ENCODE measurements at places on chromosomes 6 and 20.
A peak's percentile ranks its signal among the peaks of the same experiment; 100 is the strongest.

GRCh38 chr6:21587961-21588480 lies 5.5 kb upstream of the SOX4 start:
- DNase-seq = no peak

GRCh38 chr6:126181173-126181741 lies 158.7 kb upstream of the CENPW start:
- DNase-seq = no peak

DNA sequence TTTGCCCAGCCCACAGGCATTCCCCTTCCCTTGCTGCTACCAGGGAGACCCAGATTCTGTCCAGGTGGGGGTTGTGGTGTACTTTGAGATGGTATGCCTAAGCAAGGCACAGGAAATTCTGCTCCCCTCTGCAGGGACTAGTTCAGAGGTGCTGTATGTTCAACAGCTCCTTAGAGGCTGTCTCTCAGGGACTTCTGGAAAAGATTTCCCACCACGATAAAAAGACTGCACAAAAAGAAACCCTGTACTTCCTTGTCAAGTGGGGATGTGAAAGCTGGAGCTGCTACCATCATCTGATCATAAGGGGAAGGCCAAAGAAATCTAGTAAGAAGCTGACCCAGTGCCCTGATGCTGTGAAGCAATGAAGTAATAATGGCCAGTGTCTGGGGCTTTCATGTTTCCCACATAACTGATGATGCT lies 51.5 kb upstream of the SMIM29 start:
- no peak for DNase-seq

GRCh38 chr6:81384921-81385320 lies 367.6 kb downstream of the TENT5A start:
- no peak for DNase-seq

- no peak for DNase-seq
Measured at GRCh38 chr20:32036716-32037485, 15.1 kb upstream of the HCK start.

- DNase-seq = peak; percentile 62
Measured at GRCh38 chr6:43803055-43803782, 33.2 kb downstream of the VEGFA start.

- DNase-seq = no peak
Measured at GRCh38 chr6:148523551-148523950, 180.9 kb downstream of the SASH1 start.

- DNase-seq = no peak
Measured at GRCh38 chr6:38612143-38612965, 27.4 kb downstream of the BTBD9 start.

DNA sequence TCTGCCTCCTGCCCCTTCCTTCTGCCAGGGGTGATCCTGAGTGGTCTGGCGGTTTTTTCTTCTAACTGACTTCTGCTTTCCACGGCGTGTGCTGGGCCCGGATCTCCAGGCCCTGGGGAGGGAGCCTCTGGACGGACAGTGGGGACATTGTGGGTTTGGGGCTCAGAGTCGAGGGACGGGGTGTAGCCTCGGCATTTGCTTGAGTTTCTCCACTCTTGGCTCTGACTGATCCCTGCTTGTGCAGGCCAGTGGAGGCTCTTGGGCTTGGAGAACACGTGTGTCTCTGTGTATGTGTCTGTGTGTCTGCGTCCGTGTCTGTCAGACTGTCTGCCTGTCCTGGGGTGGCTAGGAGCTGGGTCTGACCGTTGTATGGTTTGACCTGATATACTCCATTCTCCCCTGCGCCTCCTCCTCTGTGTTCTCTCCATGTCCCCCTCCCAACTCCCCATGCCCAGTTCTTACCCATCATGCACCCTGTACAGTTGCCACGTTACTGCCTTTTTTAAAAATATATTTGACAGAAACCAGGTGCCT lies 10.2 kb downstream of the SLC29A1 start:
- no peak for DNase-seq

GRCh38 chr6:6460416-6460815 lies 128.1 kb upstream of the LY86 start:
- DNase-seq = no peak

- DNase-seq = no peak
Measured at GRCh38 chr6:44304282-44305199, 8.6 kb downstream of the AARS2 start.

GRCh38 chr6:13517116-13517515 lies 29.7 kb upstream of the GFOD1 start:
- DNase-seq = no peak

DNA sequence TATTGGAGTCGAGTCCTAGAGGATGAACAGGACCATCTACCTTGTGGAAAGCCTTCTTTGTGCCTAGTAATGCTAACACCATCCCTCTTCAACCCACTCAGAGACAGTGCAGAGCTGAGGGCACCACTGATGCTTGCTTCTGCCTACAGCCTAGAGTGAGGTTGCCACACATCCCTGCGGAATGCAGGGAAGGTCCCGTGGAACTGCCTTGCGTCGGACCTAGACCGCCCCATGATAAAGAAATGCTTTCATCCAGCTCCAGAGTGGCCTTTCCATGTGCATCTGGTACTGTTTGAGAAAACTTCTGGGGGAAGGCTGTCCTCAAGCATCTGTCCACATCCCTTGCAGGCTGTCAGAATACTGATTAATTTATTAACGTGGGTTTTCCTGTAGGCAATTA lies 168.4 kb downstream of the PHACTR1 start:
- no peak for DNase-seq

DNA sequence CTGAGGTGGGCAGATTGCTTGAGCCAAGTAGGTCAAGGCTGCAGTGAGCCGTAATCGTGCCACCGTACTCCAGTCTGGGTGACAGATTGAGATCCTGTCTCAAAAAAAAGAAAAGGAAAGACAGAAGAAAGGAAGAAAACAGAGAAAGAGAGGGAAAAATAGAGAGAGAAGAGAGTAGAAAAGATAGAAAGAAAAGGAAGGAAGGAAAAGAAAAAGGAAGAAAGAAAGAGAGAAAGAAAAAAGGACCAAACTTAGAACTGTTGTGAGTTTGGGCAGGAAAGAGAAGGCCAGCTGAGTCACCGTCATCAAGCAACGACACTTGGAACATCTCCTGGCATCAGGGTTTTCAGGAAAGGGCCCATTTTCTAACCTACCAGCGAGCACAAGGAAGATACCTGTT lies 96.0 kb upstream of the AKAP12 start:
- no peak for DNase-seq

DNA sequence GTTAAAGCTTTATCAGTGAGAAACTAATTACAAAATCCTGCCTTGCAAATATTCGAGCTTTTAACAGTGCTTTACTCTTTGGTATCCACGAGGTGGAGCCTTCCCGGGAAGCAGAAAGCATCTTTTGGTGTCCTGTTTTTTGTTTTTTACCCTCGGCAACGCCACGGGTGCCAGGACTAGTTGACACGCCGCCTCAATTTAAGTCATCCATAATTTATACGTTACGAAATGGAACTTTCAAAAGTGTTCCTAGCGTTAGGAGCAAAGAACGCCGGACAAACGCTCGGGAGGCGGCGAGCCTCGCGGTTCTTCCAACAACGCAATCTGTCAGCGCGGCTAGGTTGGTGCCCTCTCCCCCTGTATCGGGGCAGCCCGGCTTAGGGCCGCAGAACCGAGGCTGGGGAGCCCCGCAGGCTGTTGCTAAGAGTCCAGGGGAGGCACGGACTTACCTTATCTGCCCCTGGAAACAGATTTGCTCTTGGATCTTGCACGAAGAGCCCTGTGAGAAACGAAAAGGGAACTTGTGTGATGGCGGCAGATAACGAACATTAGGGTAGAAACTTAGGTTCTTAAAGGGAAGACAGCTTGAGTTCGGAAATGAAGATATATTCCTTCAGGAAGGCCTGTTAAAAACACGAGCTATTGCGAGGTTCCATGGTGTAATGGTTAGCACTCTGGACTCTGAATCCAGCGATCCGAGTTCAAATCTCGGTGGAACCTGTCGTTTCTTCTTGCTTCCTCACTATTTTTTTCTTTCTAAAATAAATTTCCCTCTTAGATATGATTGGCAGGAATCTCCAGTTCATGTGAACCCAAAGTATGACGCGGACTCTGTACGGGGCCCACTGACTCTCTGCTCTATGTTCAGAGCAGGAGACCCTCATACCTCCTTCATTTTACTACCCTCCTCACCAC lies 46.2 kb upstream of the ZNF184 start:
- peak; percentile 71 for DNase-seq

DNA sequence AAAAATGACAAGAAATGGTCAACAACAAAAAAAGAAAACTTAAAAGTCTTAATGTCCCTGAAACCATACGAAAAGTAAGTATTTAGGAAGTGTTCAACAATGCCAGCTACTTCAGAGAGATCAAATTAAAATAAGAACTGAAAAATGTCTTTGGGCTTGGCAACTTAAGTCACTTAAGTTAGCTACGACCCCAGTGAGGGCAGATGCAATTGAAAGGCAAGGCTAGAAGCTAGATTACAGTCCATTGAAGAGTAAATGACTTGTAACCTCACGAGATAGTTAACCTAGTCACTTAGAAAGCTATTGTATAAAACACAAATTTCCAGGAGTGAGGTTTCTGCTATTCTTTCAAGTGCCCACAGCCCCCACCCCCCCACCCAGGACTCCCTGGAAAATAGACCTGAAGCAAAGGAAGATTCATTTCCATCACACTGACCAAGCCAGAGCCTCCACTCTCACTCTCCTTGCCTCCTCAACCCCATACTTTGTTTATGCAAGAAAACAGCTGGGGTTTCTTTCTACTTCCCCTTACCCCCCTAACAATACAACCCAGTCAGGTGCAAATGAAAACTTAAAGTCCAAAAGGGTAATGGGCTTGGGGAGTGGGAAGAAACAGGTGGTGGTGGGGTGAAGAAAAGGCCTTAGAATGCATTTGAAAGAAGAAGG lies 14.6 kb downstream of the RTN4IP1 start:
- no peak for DNase-seq

GRCh38 chr20:43727980-43728590 lies 1.3 kb upstream of the GTSF1L start:
- no peak for DNase-seq

DNA sequence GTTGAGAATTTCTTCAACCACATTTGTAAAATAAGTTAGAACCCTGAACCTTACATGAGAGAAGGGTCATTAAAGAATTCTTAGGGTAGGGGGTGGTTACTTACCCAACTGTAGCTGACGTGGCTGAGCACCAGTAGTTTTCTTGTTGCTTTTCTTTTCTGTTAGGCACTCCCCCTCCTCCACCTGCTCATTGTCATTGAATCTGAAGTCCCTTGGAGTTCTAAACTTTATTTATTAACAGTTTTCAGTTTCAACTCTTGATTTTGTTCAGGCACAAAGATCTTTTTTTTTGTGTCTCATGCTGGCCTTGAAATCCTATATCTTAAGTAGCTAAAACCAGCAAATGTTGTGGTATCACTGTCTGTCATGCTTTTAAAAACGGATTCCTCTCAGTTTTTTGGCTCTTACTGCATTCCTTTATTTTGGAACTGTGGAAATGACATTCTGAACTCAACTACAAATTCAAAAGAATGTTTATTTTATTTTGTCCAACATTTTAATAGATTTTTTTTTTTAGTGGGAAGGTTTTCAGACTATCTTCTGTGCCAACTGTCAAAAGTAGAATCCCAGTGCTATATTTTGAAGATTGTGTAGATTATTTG lies 465.2 kb downstream of the PHF3 start:
- DNase-seq = no peak

- no peak for DNase-seq
Measured at GRCh38 chr20:52172392-52173047, 19.1 kb downstream of the ZFP64 start.

DNA sequence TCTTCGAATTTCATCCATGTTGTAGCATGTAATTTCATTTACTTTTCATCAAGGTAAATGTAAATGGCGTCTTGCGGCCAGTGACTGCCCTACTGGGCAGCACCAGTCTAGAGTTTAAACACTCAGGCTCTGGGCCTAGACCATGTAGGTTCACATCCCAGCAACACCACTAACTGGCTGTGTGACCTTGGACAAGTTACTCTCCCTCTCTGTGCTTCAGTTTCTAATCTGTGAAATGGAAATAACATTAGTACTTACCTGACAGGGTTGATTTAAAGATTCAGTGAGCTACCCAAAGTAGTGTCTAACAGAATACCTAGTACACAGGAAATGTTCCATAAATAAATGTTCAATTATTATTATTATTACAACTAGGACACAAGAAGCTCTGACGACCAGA lies 29.3 kb downstream of the PDRG1 start:
- DNase-seq = no peak

- no peak for DNase-seq
Measured at GRCh38 chr6:42726026-42726425, 3.6 kb upstream of the PRPH2 start.

- DNase-seq = no peak
Measured at GRCh38 chr6:97292671-97293070, 9.7 kb upstream of the MMS22L start.

- DNase-seq = peak; percentile 7
Measured at GRCh38 chr6:170210026-170210390, 80.9 kb downstream of the DLL1 start.

- no peak for DNase-seq
Measured at GRCh38 chr6:26032340-26033084, 54.7 kb upstream of the HFE start.

DNA sequence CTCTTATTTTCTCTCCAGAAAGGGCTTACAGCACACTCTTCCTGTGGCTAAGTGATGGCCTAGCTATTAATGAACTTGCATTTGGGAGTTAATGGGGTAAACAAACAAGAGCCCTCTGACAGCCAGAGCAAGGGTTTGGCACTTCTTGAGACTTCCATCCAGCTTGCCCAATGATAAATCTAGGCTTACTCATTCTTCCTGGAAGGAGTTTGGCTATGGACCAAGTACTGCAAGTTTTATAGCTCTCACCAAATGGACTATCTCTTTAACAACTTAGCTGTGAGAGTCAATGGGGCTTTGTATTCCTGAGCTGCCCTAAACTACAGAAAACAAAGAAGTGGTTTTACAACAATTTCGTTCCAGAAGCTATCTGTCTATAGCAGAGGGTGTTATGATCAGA lies 16.7 kb upstream of the PI3 start:
- no peak for DNase-seq

GRCh38 chr6:151553416-151554165 lies 59.8 kb downstream of the CCDC170 start:
- no peak for DNase-seq

- peak; percentile 69 for DNase-seq
Measured at GRCh38 chr6:166633732-166634535, 6.9 kb upstream of the RPS6KA2 start.

GRCh38 chr20:58179083-58179431 lies 49.4 kb downstream of the ANKRD60 start:
- no peak for DNase-seq

- DNase-seq = no peak
Measured at GRCh38 chr6:128174724-128175123, 273.9 kb upstream of the THEMIS start.

- no peak for DNase-seq
Measured at GRCh38 chr20:47266847-47267515, 89.5 kb downstream of the ZMYND8 start.

- no peak for DNase-seq
Measured at GRCh38 chr6:6169141-6169540, 151.3 kb downstream of the F13A1 start.
